ENCODE measurements at places on chromosomes 11 and 22.

- no peak for DNase-seq
These were observed 1211.0 kb downstream of the BRD1 start for GRCh38 chr22:48616656-48617055.

GRCh38 chr11:9315078-9315688 lies 790 bp upstream of the TMEM41B start:
- DNase-seq = peak; percentile 52

GRCh38 chr11:34905666-34906065 lies 10.5 kb downstream of the APIP start:
- DNase-seq = no peak

DNA sequence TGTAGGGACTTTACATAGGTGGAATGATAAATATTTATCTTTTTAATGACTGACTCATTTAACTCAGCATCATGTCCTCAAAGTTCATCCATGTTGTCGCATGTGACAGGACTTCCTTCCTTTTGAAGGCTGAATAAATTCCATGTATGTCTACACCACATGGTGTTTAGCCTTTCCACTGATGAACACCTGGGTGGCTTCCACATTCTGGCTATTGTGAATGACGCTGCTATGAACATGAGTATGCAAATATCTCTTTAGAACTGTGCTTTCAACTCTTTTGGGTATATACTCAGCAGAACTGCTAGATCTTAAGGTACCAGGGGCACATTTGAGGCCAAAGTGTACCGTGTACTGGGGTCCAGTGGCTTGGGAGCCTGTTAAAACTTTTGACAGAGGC lies 24.1 kb downstream of the LARGE1 start:
- DNase-seq = no peak

- no peak for DNase-seq
These were observed 146.3 kb downstream of the WNT7B start for GRCh38 chr22:45830531-45831245.

DNA sequence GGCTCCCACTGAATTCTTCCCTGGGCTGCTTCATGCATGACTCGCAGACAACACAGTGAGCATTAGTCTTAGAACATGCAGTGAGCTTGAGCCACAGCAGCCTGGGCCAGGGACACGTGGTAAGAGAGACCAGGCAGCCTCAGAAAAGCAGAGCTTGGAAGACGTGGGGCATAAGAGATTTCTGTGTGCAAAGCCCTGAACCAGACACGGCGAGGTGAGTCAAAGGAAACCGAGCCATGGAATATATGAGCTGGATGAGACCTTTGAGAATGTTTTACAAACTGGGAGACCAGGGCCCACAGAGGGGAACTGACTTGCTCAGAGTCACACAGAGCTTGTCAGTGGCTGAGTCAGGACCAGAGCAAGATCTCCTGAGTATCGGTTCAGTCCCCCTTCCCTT lies 8.5 kb upstream of the FXYD6 start:
- no peak for DNase-seq

All from NCI-H2227 treated with DMSO at 0.1 percent for 48 hours (cell line).